ENCODE measurements at places on chromosomes 2 and 18.
A peak's percentile ranks its signal among the peaks of the same experiment; 100 is the strongest.

GRCh38 chr2:79000008-79000576 is 25.4 kb upstream of the REG3G start:
- no peak for DNase-seq

DNA sequence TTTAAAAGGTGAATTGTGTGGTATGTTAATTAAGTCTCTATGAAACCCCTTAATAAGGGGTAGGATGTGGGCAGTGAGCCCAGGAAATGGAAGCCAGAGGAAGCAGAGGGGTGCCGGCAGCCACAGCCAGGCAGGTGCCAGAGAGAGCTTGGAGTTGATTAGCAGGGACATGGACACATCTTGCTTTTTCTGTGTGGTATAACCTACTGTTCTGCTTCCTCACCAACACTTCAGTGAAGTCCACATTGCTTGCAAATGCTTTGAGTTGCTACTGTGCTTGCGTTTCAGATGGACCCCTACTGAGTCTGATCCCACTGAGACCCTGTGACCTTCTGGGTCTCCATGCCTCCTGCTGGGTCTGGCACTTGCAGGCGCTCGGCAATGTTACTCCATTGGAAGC is 30.3 kb upstream of the ARHGEF4 start:
- no peak for DNase-seq

DNA sequence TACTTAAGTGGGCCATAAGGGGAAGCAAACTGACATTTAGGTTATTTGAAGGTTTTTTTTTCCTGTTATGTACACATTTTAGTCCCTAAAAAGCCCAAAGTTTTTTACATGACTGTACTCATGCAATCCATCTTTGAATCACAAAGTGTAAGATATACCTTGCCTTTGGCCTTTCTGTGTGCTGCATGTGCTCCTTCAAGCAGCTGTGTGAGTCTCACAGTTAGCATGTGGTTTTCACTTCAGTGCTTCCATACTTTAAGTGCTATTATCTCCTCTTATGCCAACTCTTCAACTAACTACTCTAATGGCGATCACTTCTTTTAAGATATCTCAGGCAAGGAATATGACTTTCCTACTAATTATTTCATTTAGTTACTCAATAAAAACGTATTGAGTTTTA is 597.1 kb upstream of the ACVR2A start:
- DNase-seq, result no peak

DNA sequence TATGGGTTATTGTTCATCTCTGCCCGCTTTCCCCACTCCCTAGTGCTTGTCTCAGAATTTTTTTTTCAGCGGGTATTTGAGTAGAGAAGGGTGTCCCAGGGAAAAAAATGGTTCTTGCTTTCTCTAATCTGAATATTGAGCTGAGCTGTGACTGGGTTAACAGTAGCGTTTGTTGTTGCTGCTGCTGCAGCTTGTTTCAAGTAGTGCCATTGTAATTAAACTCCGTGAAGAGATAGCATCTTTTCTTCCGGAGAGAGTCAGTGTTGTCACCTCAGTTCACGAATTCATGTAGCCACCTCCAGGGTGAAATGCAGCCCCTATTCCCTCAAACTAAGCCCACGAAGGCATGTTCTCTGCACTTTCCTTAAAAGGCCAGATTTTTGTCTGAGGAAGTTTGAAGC is 1.5 kb upstream of the AAK1 start:
- DNase-seq, result no peak

DNA sequence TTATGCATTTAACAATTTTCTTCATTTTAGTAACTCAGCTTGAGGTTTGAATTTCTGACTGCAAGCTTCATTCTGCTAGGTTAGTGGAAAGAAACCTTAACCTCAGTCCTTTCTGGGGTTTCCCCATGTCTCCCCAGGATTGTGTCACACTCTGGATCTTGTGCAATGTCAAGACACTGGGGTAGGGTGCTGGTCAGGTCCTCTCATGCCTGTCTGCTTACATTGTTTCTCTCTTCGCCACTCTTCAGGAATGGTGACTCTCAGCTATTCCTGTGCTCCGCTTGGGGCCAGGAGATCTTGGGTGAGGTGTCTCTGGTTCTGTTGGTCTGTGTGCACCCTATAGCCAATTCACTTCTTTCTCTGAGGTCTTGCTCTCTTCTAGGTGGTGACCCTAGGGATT is 23.9 kb downstream of the CTLA4 start:
- no peak for DNase-seq

DNA sequence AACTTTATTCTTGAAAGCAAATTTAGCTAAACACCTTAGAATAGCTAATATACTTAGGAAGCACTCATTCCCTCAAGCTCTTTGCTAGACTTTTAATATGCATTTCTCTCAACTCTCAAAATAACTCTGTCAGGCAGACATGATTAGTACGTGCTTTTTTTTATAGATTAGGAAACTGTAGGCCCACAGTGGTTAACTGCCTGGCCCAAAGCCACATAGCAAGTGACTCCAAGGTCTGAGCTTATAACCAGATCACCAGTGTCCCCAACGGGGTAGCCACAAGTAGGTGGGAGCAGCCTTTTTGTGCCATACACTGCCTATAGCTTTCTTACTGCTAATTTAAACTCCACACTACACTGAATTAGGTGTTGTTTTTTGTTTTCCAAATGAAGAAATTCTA is 576.8 kb downstream of the METTL4 start:
- no peak for DNase-seq

- no peak for DNase-seq
These were observed 17.8 kb downstream of the NLRC4 start for GRCh38 chr2:32246911-32247310.

- no peak for DNase-seq
These were observed 22.7 kb downstream of the RHOB start for GRCh38 chr2:20469595-20469994.

DNA sequence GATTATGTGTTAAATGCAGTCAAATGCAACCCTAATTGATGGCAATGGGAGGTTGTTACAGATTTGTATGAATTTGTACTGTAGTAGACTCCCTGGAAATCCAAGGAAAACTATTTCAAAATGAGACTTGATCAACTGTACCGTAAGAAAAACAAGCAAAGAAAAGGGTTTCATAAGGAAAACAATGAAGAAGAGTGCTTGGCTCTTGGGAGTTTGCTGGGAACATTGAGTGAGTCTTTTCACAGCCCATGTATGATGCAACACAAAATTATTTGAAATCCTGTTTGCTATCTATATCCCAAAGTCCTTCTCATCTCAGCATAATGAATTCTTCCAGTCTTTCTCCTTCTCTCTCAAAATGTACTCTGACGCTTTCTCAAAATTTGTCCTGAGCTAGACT is 67.0 kb upstream of the OSR1 start:
- DNase-seq, result no peak

DNA sequence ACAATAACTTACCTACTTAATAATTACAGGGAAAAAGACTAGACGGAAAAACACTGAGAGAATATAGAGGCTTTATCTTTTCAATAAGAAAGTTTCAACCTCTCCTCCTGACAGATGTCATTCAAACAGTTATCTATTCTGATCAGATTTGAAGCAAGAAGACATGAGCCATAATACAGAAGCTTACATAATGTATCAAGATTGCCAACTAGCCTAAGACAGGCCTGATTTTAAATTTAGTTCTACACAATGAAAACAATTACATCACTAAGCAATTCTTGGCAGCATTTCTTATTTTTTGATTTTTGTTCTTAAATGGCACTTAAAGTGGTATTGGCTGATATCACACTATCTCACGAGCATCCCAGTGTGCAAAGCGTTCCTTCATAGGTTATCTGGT is 41.6 kb downstream of the GPR155 start:
- no peak for DNase-seq

- DNase-seq, result no peak
These were observed 242.2 kb downstream of the CDH20 start for GRCh38 chr18:61575419-61575818.

DNA sequence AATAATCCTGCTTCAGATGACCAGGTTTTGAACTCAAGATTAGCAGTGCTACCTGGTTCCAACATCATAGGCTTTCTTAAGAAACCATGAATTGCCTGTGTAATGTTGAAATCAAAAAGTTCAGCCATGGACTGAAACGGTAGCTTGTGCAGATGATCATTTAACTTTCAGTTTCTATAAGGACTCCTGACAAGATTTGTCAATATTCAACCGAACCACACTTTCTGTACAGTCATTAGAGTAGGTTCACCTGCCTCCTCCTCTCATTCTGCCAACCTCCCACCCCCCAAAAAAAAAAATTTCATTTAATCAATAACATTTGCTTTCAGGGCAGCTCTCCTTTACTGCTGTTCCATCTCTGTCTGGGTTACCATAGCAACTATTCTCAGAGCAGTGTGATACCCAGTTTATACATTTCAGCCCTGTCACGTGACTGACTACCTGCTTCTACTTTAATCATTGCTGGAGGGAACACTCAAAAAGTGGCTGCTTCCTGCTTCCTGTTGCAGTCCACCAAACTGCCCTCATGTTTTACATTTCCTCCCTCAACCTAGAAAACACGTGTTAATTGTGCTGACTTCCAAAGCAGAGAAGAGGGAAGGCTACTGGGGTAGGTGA is 275.5 kb downstream of the SS18 start:
- DNase-seq, result no peak

GRCh38 chr2:96152304-96153161 is 7.3 kb upstream of the DUSP2 start:
- no peak for DNase-seq

DNA sequence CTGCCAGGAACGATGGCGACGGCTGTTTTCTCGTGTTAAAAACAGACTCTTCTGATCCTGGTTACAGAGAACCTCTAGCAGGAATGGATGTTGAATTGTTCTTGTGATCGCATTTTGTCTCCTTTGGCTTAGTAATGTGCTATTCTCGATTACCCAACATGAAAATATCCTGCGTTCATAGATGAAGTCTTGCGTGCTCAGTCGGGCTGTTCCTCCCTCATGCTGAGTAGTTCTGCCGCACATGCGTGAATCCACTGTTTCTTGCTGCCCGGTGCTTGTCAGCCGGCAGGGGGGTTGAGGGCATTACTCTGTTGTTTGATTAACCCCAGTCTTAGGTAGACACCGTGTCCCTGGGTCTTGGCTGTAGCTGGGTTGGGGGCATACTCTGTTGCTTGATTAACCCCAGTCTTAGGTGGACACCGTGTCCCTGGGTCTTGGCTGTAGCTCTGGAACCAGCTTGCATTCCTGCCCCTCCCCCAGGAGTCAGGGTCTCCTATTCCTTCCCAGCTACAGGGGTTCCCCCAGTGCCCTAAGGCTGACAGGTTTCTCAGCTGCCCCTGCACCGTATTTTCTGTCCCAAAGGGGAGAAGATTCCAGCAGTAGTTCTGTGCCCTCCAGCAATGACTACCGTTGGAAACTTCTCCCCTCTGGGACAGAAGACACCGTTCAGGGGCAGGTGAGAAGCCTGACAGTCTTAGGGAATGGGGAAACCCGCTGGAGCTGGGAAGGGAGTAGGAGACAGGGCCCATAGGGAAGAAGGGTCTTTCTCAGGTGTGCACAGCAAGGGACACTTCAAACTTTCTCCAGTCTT is 22.1 kb upstream of the ASB1 start:
- DNase-seq, result no peak

DNA sequence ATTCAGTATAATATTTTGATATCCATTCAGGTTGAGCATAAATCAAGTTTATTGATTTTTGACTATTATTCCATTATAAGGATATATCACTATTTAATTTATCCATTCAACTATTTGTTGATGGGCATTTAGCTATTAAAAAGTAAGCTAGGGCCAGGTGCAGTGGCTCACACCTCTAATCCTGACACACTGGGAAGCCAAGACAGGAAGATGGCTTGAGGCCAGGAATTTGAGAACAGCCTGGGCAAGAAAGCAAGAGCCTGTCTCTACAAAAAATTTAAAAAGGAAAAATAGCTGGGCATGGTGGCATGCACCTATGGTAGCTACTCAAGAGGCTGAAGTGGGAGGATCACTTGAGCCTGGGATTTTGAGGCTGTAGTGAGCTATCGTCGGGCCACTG is 183.5 kb downstream of the HNMT start:
- DNase-seq, result no peak

- DNase-seq, result no peak
These were observed 462 bp upstream of the CIDEA start for GRCh38 chr18:12253663-12254135.

- peak; percentile 16 for DNase-seq
These were observed 22.2 kb upstream of the ITSN2 start for GRCh38 chr2:24382363-24383073.

GRCh38 chr2:207216457-207216856 is 50.7 kb upstream of the KLF7 start:
- DNase-seq, result no peak

GRCh38 chr2:135945526-135945925 is 39.9 kb downstream of the DARS1 start:
- no peak for DNase-seq

- no peak for DNase-seq
These were observed 468.1 kb upstream of the FANCL start for GRCh38 chr2:58709274-58709673.

- DNase-seq, result no peak
These were observed 36.6 kb upstream of the TANK start for GRCh38 chr2:161123531-161124030.

DNA sequence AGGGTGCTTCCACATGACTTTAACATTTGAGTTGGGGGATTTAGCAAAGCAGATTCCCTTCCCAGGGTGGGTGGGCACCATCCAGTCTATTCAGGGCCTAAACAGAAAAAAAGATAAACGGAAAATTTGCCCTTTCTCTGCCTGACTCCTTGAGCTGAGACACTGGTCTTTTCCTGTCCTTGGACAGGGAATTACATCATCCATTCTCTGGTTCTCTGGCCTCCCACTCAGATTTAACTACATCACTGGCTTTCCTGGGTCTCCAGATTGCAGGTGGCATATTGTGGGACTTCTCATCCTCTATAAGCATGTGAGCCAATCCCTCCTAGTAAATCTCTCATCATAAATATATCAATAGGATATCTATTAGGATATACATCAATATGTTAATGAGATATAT is 25.8 kb downstream of the CAPN13 start:
- no peak for DNase-seq

GRCh38 chr2:40095000-40095399 is 315.9 kb upstream of the THUMPD2 start:
- no peak for DNase-seq

- DNase-seq, result no peak
These were observed 2047.1 kb downstream of the SUCLG1 start for GRCh38 chr2:82412021-82412420.

DNA sequence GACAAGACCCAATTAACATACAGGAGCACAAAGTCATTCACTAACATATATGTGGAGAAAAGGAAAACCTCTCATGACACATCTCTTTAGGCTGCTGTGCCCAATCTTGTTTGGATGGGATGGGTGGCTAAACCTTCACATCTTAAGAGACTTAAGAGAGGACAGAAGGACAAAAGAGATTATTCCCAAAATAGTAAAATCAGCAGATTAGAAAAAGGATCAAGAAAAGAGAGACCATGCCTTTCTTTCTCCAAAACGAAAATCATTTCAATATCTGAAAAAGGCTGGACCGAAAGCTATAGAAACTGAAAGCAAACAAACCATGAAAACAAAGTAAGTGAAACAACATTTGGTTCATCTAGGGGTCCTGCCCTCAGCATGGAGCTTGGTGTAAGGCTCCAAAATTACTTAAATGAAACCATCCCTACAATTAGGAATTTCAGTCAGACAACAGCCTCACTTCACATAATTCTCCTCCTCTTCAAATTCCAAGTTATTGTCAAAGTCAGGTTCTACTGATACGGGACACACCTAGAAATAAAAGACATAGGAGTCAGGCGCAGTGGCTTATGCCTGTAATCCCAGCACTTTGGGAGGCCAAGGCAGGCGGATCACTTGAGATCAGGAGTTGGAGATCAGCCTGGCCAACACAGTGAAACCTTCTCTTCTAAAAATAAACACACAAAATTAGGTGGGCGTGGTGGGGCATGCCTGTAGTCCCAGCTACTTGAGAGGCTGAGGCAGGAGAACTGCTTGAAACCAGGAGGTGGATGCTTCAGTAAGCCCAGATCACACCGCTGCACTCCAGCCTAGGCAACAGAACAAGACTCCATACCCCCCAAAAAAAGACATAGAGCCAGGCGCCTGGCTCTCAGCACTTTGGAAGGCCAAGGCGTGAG is 5.2 kb downstream of the STARD7 start:
- DNase-seq, result no peak
